ENCODE measurements at places on chromosomes 2 and 18.

DNA sequence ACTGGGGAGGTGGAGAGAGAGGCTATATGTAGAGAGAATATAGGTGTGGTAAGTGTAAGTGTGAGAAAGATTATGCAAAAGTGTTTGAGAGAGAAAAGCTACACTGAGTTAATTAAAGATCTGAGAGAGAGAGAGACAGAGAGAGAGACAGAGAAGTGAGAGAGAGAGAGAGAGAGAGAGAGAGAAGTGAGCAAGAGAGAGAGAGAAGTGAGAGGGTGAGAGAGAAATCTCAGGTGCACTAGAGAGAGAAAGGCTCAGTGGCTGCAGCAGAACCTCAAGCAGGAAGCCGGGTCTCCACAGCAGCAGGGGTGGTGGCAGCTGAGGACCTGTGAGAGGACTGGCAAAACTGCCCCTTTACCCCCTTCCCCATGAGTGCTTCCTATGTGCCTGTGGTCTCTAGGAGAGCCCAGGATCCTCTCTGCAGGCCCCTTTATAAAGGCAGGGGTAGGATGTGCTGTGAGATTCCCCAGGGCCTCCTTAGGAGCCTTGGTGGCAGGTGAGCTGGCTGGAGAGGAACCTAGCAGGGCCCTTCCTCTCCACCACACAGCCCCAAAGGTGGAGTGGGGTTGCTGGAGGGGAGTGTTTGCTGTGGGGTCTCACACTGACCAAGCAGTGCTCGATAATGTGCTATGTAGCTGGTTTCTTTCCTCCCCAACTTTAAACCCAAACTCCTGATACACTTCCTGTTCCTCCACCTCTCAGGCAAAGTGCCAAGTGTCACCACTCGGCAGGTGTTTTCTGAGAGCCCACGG lies 52.6 kb downstream of the SLC4A5 start:
- DNase-seq, result no peak

DNA sequence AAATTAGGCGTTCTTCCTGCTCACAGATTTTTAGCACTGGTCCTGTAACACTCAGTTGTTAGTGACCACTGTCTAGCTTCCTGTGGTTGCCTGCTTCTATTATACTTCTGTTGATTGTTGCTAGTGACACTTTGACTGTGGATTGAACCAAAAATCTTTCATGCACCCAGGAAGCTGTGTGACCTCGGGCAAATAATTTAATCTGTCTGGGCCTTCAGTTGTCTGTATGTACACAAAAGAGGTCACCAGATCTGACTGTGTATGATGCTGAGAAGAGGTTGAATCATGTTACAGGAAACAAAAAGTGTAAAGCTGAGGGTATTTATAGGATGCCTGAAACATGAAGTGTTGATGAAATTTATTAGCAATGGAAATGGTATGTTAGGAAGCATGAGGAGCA lies 12.7 kb downstream of the ICOS start:
- DNase-seq, result no peak

DNA sequence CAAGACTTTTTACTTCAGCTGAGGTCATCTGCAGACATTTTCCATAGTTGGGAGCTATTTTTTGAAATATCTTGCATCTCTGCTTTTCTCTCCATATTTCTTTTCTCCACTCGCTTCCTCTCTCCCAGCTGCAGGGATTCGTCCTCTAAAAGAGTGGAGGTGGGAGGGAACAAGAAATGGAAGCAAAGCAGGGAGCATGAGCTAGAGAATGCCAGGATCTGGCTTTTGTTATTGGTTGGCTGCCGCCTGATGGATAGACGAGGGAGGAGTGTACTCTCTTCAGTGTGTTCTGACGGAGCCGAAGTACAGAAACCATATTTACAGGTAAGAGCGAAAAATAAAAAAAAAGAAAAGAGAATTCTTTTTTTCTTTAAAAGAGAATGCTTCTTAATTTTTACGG lies at the start of gene CSRNP3:
CSRNP3 (plus strand) TSS at position 282 of the 400 bp plus-strand sequence. CDS start 125,368 bp downstream, outside the sequence.
- DNase-seq, result no peak

- no peak for DNase-seq
Measured at GRCh38 chr2:201136889-201137321, 20.9 kb downstream of the CFLAR start.

DNA sequence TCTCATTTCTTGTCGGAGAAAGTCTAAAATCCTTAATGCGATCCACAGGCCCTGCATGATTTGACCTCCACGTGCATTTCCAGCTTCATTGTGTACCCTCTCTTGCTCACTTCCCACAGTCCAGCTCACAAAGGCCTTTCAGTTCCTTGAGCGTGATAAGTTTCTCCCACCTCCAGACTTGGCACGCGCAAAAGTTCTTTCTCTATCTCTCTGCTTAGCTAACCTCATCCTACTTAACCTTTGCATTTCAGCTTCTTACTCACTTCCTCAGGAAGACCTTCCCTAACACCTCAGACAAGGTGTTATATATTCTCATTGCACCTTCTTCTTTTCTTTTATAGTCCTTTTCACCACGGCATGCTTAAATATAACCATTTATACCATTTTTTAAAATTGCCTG lies 124.8 kb upstream of the XPO1 start:
- DNase-seq, result no peak

DNA sequence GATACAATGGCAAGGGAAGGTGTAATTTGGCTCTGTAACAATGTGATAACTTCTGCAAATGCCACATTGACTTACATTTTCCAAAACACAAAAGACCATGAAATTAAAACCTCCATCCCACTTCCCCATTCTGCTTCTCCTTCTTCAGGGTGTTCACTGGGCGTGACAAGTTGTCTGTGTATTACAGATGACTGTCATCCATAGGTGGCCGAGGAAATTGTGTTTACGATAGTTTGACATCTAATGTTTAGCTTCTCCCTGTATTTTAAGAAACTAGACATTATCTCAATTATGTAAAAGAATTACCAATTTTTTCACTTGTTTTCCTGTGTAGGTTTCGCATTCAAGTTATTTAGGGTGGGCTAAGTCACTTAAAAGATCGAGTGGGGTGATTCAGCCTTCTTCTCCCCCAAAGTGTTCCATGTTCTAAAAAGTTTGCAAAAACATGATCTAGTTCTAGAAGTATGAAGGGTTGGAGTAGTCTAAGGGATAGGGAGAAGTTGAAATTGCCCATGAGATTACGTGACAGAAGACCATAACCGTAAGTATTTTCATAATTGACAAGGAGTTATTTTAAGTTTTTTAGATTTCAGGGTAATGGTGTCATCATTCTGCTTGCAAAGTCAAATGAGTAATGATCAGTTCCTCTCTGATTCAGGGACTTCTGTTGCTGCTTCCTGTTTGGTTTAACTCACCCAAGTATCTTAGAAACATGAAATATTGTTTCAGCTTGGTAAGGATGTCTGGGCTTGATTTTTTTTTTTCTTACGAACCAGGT lies 25.2 kb upstream of the CYTIP start:
- DNase-seq, result peak; percentile 33

DNA sequence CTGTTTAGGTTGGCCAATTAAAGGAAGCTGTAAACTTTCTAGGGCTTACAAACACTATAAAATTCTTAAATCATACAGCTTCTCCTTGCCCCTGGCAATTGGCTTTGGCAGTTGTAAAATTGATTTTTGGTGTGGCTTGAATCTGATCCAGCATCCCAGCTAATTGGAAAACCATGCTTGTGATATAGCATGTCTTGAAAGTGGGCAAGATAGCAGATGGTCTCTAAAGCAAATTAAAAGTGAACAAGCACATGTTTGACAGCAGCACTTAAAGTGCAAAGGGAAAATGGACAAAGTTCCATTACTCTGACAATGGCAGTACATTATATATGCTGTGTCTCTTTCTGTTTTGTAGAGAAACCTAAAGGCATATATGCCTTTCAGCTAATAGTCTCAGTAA lies 302.9 kb upstream of the NXPH2 start:
- DNase-seq, result no peak

DNA sequence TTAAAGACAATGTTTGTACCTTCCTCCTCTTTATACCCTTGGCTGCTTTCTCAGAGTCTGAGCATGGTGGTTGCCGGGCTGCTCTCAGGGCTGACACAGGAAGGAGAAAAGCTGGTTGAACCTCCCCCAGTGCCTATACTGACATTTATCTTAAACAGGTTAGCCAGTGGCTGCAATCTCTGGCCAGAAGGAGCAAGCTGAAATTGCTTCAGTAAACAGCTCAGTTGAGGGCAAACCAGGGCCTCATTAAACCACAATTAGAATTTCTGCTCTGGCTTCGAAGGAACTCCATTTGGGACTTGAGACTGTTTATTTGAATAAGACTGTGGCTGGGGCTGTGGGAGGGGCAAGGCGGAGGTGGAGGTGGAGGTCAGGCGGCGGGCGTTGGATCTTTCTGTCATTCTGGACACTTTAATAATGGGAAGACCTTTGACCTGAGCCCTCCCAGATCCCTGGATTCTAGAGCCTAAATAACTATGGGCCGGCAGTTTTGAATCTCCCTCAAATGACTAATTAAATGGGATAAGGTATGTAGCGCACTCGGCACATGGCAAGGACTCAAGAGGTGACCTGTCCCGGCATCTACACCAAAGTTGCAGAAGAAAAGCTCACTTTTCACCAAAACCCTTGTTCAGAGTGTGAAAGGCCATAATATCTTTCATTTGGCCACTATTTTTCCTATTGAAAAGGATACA lies 120.6 kb upstream of the MYCN start:
- no peak for DNase-seq

- DNase-seq, result no peak
Measured at GRCh38 chr2:176652300-176653182, 383.3 kb downstream of the MTX2 start.

- no peak for DNase-seq
Measured at GRCh38 chr18:75618146-75618545, 190.6 kb upstream of the SMIM21 start.

GRCh38 chr2:66729416-66730330 lies 294.7 kb downstream of the MEIS1 start:
- DNase-seq, result no peak

GRCh38 chr2:7899923-7900322 lies 781.9 kb upstream of the ID2 start:
- no peak for DNase-seq

- DNase-seq, result peak; percentile 30
Measured at GRCh38 chr2:235779444-235779896, 285.6 kb downstream of the AGAP1 start.

DNA sequence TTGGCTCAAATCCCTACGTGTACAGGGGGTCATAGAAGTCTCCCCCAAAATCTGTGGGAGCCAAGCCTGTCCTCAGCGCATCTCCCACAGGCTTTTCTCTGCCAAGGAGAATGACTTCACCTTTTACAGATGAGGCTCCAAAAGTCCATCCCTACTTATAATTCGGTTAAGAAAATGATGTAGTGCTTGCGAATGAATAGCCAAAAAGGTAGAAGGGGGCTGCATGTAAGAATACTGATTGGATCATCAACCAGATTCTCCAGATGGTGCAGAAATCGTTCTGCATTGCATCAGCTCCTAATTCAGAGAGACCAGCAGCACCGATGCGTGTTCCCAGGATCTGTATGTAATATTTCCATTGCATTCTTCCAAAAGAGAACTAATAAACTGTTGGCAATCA lies 91.9 kb downstream of the EPHA4 start:
- DNase-seq, result no peak

GRCh38 chr2:112630268-112630667 lies 15.5 kb upstream of the SLC20A1 start:
- DNase-seq, result no peak

GRCh38 chr2:149739171-149739882 lies 151.8 kb upstream of the MMADHC start:
- DNase-seq, result no peak

GRCh38 chr2:74847070-74847858 lies 13.3 kb downstream of the HK2 start:
- no peak for DNase-seq

GRCh38 chr2:143435131-143435530 lies 305.9 kb downstream of the ARHGAP15 start:
- DNase-seq, result no peak

- no peak for DNase-seq
Measured at GRCh38 chr2:221289389-221289788, 282.7 kb downstream of the EPHA4 start.

GRCh38 chr18:58955738-58956137 lies 91.1 kb downstream of the ZNF532 start:
- no peak for DNase-seq

DNA sequence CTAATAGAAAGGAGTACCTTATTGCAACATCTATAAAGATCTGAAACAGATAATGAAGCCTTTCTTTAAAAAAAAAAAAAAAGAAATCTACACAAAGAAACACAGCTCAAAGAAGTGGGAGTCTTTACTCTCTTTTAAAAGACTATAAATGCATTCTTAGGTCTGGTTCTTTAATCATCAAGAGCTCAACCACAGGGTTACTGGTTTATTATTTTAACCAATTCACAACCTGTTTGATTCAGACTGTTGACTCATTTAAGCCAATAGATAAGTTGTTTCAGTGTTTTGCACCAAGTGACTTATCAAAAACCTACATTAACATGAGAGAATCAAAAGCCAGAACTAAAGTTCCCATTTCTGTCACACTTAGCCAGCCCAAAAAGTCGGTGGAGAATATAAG lies 93.1 kb downstream of the TCF4 start:
- no peak for DNase-seq

DNA sequence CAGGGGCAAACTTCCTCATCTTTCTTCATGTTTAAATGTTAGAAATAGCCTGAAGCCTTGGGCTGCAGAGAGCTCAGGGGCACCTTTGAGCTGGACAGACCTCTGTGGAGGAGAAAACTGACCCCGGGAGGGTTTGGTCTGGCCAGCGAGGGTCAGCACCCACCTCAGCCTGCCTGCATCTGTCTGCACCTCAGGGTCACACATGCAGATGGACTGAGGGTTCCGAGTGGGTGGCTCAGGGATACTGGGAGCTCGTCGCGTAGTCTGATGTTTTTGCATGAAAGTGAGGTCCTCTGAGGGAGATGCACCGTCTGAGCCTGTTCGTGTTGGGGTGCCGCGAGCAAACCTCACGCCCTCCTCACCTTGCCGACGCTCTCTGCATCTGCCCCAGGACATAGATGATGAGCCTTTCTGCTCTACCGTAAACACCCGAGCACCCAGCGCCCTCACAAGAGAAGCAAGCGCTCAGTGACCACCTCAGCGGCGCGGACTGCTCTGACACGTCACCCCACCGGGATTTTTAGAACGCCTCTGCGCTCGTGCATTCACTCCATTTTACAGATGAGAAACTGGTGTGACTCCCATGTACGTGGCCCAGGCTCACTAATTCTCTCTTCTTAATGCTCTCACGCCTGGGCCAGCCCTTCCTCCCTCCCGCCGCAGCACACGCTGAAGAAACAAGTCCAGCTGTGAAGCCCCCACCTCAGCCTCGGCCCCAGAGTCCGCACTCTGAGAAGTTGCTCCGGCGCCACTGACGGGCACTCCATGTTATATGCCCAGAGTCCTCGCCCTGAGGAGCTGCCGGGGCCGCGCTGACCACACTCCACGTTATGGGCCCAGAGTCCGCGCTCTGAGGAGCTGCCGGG lies 9.5 kb downstream of the KCNG2 start:
- no peak for DNase-seq

DNA sequence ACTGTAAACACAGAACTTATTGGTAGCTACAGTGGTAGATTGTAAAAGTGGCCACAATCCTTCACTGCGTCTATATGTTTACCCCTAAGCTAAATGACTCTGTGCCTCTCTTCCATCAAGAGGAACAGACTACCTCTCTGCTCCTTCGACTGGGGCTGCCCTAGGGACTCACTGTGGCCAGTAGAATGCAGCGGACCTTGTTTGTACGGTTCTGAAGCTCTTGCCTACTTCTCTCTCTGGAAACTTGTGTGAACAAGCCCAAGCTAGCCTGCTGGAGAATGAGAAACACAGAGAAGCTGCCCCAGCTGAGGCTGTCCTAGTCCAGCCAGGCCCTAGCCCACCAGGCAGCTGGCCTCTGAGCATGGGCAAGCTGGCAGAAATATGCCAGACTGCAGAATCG lies 140.8 kb upstream of the SLC1A4 start:
- no peak for DNase-seq

- no peak for DNase-seq
Measured at GRCh38 chr2:106575955-106576354, 88.8 kb downstream of the CD8B2 start.

GRCh38 chr2:14745288-14746076 lies 113.0 kb downstream of the LRATD1 start:
- no peak for DNase-seq

Data from GM18507 (cell line).